ENCODE measurements at places on chromosomes 11 and 22.

DNA sequence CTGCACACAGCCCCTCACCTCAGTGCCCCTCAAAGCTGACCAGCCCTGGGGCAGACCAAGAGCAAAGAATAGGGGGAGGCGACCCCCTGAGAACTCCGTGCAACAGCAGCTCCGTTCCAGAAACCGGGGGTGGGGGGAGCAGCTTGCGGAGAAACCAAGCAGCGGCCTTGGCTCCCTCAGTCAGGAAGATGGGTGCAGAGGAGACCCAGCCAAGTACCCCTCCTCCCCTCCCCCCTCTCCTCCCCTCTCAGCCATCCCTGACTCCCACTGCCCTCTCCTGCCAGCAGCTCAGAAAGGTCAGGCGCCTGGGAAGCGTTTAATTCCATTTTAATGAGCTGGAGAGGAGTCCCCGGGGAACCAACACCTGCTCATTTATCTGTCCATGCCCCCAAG lies 78.9 kb downstream of the PDE2A start:
- no peak for DNase-seq

- no peak for DNase-seq
Measured at GRCh38 chr11:74282421-74282820, 29.0 kb downstream of the P4HA3 start.

- DNase-seq, result no peak
Measured at GRCh38 chr11:126217491-126217890, 5.9 kb downstream of the FAM118B start.

DNA sequence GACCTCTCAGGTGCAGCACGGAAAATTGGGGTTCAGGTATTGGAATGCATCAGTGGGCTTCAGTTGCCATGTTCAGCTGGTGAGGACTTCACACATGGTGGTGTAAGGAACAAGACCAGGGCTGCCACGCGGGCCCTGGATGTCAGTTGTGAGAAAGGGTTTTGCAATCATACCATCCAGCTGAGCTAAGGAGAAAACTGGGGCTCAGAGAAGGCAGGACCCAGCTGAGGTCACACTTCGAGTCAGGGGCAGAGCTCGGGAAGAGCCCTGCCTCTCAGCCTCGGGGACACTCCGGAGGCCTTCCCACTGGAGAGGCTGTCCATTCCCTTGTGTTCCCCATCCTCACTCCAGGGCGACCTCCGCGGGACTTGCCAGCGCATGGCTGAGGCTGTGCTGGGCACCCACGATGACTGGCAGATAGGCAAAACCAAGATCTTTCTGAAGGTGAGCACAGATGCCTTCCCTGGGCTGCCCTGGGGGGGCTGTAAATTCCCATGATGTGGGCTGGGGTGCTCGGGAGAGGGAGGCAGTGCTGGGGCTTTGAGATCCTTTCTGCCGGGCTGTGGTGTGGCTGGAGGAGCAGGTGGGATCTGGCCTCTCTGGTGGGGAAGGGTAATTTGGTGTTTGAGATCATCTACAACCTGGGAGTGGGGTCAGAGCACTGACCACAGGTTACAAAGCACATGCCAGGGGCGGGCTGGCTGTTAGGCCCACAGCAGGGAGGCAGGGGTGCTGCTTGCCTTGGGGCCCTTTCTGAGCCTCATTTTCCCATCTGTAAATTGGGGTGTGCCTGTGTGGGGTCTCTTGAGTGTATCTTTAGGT lies 47.2 kb downstream of the MYO7A start:
- DNase-seq, result no peak

DNA sequence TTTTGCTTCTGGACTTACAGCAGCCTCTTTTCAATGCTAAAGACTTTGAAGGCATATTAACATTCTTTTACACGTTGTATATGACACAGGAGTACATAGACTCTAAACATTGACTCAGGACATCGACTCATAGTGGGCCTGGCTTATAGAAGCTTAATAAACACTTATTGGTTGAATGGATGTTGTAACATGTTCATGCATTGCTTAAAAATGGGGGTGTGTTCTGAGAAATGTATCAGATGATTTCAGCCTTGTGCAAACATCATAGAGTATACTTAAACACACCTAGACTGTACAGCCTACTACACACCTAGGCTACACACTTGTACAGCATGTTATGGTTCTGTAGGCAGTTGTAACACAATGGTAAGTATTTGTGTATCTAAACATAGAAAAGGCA lies 17.9 kb downstream of the TTC17 start:
- no peak for DNase-seq

DNA sequence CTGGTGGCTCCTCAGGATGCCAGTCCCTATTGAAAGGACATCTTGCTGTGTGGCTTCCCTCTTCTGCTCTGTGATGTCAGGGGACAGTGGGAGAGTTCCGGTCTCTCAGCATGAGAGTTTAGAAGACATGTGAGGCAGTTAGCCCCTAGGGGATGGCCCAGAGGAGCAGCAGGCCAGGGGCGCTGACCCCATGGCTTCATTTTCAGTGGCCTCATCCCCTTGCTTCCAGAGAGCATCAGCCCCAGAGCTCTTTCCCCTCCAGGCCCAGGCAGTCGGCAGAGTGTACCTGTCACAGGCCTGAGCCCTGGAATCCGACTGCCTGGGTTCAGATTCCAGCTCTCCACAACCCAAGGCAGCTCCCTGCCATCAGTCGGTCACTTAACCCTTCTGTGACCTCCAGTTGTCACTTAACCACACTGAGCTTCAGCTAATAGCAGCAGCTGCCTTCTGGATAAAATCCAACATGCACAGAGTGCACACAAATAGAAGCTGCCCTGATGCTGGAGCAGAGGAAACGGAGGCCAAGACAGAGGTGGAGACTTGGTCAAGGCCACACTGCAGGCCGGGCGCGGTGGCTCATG lies 14.1 kb upstream of the LRRC10B start:
- no peak for DNase-seq

DNA sequence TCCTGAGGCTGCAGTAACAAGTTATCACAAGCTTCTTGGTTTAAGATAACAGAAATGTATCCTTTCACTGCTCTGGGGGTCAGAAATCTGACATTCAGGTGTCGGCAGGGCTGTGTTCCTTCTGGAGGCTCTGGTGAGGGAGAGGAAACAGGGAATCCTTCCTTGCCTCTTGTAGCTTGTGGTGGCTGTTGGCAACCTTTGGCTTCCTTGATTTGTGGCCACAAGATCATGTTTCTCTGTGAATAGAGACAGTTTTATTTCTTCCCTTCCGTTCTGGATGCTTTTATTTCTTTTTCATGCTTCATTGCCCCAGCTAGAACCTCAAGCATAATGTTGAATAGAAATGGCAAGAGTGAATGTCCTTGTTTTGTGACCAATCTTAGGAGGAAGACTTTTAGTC lies 44.0 kb downstream of the MPPED1 start:
- no peak for DNase-seq

GRCh38 chr11:39345834-39346442 lies 2113.5 kb downstream of the LRRC4C start:
- no peak for DNase-seq

DNA sequence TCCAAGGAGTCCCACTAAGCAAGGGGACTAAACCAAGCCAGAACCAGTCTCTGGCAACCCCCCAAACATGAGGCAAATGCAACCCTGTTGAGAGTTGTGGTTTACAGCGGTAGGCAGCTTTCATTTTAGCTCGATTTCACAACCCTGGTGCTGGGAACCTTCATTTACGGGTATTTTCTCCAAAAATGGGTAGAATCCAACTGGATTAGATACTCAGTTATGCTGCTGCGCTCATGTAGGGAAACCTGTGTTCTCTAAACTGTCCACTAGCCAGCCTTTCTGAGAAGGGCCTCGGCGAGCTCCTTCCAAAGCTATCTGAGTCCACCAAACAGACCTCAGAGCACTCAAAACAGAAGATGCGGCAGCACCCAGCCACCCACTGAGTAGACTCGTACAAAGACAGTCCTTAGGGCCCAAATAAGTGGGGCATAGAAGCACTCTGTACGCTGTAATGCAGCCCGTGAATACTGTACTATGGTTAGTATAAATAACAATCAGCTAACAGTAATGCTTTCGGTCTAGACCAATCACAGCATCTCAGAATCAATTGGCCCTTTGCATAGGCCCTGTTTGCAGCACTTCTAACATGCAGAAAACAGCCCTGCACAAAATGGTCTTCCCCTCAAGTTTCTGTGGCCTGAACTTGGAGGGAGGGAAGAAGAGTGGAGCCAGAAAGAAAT lies 104.7 kb downstream of the ETS1 start:
- DNase-seq, result peak; percentile 72

DNA sequence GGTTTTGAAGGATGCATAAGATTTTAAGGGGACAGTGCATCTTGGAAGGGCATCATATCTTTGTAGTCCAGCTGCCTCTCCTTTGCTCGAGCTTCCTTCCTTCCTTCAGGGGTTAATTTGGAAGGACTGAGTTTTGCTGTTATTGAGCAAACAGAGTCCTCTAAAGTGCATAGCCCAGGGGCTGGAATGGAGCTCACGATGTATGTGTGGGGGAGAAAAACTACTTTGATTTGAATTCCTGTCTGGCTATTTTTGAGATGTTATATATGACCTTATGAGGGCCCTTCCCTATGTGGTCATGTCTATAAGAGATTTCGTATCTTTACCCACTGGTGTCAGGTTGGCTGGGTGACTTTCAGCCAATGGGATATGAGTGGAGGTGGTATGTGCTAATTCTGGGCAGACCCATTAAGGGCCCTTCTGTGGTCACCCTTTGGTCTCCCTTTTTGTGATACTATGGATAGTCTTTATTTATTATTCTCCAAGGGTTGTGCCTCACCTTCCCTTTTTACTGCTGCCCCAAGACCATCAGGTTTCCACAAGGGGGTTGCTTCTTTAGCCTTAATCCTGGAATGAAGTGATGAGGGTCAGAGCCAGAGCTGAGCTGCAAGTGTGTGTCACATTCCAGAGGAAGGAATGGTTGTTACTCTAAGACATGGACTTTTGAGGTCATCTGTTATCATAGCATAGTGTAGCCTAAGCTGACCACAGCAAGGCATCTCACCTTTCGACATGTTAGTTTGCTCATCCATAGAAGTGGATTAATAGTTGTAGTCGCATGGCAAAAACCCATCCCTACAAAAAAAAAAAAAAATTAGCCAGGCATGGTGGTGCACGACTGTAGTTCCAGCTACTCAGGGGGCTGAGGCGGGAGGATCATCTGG lies 54.6 kb downstream of the LRRC74B start:
- no peak for DNase-seq

- DNase-seq, result no peak
Measured at GRCh38 chr11:104728927-104729326, 169.3 kb downstream of the CASP12 start.

- no peak for DNase-seq
Measured at GRCh38 chr22:45200860-45201511, 37.3 kb downstream of the NUP50 start.

GRCh38 chr22:46416520-46416871 lies 81.0 kb downstream of the TRMU start:
- DNase-seq, result no peak

- DNase-seq, result no peak
Measured at GRCh38 chr11:66412110-66412509, 8.7 kb upstream of the NPAS4 start.

- DNase-seq, result no peak
Measured at GRCh38 chr22:33404723-33405122, 346.5 kb upstream of the SYN3 start.

DNA sequence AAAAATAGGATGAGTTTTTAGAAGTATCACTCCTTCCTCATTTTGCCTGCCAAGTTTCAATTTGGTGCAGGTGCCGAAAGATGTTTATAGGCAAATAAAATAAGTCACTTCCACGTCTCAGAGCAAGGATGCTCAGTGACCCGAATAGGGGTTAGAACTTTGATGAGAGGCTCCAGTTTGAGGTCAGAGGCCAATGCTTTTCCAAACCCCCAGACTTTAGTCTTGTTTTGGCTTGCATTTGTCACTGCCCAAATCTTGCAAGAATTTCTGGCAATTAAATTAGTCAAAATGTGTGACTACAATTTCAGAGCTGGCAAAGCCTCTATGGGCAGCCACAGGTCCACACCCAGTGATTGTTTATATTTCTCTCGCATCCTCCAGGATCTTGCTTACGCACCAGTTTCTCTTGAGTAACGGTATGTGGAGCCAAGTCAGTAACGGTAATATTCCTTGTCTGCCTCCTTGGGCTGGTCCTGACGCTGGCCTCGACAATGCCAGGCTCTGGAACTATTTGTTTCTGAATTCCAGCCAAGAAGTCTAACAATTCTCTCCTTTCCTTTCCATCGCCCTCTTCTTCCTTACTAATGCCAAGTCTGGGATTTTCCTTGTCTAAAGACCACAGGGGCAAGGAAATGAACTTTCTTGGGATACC lies 9.9 kb upstream of the NUP160 start:
- no peak for DNase-seq

- peak; percentile 9 for DNase-seq
Measured at GRCh38 chr11:279040-279965, 1.1 kb downstream of the NLRP6 start.

GRCh38 chr11:9170450-9170849 lies 79.1 kb upstream of the SCUBE2 start:
- DNase-seq, result no peak

GRCh38 chr11:29435421-29435820 lies 581.4 kb downstream of the KCNA4 start:
- no peak for DNase-seq

Measured in activated CD4-positive, alpha-beta T cell treated with anti-CD3 and anti-CD28 coated beads, Interleukin-2, amount 50 U/mL, for 48 hours (primary cell).